Glomerular endothelial cell (primary cell): ENCODE measurements at places on chromosomes 6 and 20.

DNA sequence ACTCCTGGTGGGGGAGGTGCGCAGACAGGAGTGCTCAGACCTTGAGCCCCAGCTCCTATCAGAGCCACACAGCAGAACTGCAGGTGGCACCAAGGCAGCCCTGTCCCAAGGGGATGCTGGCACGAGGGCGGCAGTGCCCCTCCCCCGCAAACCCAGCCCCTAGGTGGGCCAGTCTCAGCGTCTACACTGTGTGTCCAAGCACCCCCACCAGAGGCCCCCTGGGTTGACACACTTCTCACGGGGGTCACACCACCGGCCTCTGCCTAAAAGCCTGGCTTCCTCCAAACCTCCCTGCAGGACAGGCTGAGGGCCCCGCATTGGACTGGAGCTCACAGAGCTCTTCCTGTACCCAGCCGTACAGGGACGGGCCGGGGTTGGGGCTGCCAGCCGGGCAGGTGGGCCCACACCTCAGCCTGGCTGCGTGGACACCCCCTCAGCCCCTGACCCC lies 8.1 kb downstream of the SLC2A4RG start:
- no peak for DNase-seq

- peak; percentile 100 for DNase-seq
Measured at GRCh38 chr6:26216359-26216885, 129.2 kb downstream of the HFE start.

DNA sequence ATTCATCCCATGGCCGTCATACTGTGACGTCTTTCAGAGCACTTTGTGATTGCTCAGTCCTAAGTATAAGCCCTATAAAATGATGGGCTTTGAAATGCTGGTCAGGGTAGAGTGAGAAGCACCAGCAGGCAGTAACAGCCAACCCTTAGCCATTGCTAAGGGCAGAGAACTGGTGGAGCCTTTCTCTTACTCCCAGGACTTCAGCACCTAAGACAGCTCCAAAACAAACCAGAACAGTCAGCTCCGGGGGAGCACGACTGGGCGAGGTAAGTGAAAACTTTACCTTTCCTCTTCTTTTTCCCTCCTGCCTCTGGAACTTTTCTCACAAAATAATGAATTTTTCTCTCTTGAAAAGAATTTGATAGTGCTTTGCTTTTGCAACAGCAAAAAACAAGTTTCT lies at the start of gene VIP:
Gene VIP (plus strand): TSS at position 104 of the 400 bp plus-strand sequence. CDS start 1,381 bp downstream, outside the sequence.
- no peak for DNase-seq

DNA sequence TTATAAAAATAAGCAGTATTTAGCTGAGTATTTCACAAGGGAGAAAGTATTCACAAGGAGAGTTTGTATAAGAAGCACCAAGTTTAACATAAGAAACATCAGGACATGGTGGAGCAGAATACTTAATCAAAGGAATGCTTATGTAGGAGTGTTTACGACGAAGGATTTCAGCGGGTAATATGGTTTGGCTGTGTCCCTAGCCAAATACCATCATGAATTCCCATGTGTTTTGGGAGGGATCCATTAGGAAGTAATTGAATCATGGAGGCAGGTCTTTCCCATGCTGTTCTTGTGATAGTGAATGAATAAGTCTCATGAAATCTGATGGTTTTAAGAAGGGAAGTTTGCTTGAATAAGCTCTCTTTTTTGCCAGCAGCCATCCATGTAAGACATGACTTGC lies 1099.1 kb upstream of the ADGRB3 start:
- no peak for DNase-seq

DNA sequence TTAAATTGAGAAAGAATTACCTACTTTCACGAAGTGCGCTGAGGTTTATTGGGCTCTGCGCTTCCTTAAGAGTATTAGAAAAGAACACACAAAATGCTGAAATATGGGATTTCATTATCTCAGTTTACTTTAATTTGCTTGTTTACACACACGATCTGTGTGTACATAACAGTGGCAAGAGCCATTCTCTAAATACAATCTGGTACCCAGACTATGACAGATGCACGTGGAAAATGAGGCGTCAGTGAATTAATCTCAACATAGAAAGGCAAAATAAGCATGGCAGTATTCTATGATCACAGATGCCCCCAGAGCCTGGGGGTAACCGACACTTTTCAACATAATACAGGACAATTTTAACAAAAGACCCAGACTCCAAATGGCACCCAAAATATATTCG lies 8.3 kb downstream of the FITM2 start:
- no peak for DNase-seq
